ENCODE measurements at places on chromosomes 12 and 14.

DNA sequence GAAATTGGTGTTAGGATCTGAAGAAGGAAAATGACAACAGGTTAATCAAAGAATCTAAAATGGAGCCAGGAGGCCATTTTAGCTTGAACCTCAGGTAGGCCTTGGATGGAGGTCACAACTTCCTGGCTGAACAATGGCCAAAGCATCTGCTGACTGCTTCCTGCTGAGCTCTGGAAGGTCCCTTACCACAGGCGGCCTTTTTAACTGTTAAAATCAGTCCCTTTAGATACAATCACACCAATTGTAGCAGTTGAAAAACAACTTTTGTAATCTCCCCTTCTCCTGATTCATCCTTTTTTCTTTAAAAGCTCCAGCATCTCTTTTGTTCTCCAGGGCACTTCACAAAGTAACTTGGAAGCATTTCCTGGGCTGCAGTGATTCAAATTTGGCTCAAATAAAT, 388.8 kb downstream of the PDZRN4 start:
- no peak for DNase-seq

DNA sequence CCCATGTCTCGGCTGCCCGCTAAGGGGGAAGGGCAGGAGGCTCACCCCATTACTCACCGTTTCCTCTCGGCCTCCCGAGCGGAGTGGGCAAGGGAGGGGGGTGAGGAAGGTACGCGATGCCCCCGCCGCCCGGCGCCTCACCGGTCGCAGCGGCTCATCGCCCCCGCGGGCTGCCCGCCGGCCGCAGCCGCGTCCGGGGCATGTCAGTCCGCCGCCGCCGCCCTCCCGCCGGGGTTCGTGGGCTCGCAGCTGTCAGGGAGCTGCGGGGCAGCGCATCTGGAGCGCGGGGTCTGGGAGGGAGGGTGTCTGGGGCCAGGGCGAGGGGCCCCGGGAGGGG, 461 bp downstream of the SLC8A3 start:
- no peak for DNase-seq

- DNase-seq = no peak
Observed at GRCh38 chr14:100709289-100710284, 17.1 kb upstream of the DLK1 start.

- DNase-seq = no peak
Observed at GRCh38 chr12:57591782-57592325, 862 bp downstream of the PIP4K2C start.

DNA sequence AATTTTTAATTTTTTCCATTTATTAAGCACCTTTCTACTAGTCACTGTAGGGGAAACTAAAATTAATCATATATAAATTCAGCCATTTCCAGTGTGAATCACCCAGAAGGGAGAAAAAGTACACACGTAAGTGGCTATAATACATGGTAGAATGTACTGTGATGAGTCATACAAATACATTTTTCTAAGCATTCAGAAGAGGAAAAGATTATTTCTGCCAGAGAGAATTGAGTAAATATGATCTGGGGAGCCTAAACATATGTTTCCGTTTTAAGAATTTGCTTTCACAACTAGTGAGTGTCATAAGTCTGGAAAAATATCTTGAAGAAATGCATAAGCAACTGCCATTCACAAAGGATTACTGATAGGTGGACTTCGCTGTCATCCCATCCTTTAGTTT, 102.8 kb downstream of the TGFB3 start:
- no peak for DNase-seq

DNA sequence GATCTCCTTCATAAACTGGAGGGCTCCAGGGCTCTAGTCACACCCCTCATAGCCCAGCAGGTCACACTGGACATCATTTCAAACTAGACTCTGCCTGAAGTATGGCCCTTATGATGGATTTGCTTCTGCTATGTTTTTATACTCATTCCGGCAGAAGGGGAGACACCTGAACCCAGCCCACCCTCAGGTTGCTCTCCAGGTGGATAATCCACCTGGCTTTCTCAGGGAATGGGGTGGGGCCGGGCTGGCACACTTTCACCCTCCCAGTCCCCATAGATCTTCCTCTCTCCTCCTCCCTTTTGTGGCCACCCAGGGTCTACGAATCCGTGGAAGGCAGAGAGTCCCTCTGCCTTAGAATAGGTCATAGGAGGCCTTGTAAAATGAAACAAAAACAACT, 9.8 kb upstream of the KRT73 start:
- DNase-seq = no peak

DNA sequence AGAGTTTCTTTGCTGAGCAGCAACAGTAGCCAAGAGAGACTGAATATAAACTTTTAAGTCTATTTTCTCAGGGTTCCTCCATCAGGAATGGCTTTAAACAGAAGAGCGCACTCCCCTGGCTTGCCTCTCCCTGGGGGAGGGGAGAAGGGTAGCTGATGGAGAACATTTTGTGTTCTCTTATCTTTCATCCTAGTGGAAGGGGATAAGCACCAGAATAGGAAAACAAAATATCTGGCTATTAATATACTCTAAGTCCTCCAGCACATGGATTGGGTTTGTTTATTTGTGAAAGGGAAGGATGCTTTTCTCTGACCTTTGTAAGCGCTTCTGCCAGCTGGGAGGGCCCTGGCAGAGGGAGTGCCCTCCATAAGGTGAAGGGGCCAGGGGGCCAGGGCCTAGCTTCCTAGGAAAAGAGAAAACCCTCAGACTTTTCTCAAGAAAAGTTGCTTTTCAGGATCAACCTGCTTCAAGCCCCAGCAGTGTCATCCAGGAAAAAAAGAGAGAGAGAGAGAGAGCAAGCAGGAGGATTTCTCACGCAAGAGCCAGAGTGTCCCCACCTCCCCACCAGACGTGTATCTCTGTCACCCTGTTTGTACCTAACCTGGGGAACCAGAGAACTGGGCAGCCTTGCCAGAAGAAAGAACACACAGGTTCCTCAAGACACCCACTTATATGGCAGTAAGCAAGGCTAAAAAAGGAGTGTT, 34.3 kb upstream of the ATP2A2 start:
- DNase-seq = no peak

GRCh38 chr12:1007276-1007675, 16.3 kb downstream of the ERC1 start:
- no peak for DNase-seq

DNA sequence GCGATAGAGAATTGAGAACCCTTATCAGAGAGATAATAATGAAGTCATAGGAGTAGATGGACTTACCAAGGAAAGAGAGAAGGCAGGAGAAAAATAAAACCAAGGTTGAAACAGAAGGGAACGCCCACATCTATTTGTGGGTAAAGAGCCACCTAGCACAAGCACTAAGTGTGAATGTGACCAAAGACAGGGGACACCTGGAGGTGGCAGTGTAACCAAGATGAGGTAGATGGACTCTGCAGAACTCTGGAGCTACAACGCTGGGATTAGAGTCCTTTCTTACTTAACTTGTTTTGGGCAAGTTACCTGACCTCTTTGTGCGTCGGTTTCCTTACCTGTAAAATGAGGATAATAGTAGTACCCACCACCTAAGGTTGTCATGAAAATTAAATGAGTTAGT, 101.9 kb downstream of the SLC5A8 start:
- no peak for DNase-seq

DNA sequence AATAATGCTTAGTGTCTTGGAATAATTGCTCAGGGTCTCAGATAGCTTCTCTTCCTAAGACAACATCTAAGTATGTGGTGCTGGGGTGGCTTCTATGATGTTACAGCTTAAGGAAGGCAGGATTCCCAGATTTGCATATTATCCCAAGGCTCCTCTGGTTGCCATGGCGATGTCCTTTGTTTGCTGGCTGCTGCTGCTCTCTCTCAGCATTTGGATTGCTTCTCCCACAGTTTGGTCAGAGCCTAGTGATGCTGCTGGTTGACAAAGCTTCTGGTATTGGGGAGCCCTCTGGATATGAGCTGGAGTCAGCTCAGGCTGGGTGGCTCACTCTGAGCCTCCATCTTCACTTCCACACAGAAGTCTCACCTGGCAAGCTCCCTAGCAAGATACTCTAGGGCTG, 56.4 kb upstream of the FBXO33 start:
- no peak for DNase-seq

- DNase-seq = no peak
Observed at GRCh38 chr14:88695870-88696269, 96.9 kb downstream of the EML5 start.

DNA sequence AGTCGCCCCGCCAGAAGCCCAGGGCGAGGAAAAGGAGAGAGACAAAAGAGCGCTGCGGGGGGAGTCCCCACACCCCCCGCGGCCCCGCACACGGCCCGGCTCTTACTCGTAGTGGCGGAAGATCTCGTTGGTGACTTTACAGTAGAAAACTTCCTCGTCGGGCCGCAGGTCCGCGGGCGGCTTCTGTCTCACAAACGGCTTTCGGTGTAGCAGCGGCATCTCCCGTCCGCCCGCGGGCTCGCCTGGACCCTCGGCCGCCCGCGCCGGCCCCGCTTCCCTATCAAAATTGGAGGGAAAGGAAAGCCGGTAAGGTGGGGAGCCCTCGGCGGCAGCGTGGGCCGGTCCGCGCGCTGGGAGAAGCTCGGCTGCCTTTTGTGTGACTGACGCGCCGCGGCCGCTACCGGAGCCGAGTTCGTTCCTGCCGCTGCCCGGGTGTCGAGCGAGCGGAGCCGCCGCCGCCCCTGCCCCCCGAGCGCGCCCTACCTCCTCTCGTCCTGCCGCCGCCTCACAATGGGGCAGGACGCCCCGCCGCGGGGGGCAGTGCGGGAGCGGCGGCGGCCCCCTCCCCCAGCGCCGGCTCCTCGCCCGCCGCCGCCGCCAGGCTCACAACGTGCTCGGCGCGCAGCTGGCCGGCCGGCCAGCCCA, 652 bp downstream of the BAZ1A start:
- no peak for DNase-seq

DNA sequence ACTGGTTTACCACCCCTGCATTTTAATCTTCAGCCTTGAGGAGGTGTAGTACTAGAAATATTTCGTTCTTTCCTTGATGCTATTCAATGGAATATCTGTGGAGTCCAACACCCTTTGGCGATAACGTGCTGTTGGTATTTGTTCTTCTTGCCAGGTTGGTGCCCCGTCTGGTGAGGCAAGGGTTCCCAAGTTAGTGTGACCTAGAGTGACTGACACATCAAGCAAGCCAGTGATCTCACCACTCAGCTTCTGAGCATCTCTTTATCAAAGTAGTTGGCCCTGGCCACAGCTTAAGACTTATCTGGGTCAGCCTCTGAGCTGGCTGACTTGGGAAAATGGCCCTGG, 60.2 kb downstream of the PLXNC1 start:
- peak; percentile 37 for DNase-seq

GRCh38 chr14:93005838-93006237, 82.9 kb downstream of the CHGA start:
- no peak for DNase-seq

DNA sequence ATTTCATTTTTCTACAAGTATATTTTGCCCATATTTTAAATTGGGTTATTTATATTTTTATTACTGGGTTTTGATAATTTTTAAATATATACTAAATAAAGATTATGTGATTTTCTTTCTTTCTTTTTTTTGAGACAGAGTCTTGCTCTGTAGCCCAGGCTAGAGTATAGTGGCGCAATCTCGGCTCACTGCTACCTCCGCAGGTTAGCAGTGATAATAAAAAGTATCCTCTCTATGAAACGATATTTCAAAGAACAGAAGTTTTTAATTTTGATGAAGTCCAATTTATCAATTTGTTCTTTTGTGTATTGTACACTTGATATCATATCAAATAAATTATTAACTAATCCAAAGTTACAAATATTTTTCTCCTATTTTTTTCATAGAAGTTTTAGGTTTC, 47.2 kb upstream of the LDHB start:
- no peak for DNase-seq

DNA sequence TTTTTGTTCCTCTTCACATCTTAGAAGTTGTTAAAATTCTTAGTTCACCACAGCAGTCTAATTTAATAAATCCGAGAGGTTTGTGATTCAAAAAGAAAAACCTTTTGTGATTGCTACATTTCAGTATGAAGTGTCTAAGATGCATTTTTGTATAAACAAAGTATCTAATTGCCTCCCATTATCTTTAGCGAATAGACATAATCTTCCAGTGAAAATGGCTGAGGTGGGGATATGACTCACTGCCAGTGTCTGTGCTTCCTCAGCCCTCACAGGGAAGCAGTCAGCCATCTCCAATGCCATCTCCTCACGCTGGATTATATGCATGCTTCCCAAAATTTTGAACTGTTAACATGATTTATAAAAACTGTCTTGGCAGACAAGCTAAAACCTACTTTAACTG, 7.6 kb downstream of the GCH1 start:
- DNase-seq = no peak

- no peak for DNase-seq
Observed at GRCh38 chr14:100568164-100568997, 18.8 kb downstream of the BEGAIN start.

- no peak for DNase-seq
Observed at GRCh38 chr14:32934881-32935633, 3.6 kb upstream of the NPAS3 start.

DNA sequence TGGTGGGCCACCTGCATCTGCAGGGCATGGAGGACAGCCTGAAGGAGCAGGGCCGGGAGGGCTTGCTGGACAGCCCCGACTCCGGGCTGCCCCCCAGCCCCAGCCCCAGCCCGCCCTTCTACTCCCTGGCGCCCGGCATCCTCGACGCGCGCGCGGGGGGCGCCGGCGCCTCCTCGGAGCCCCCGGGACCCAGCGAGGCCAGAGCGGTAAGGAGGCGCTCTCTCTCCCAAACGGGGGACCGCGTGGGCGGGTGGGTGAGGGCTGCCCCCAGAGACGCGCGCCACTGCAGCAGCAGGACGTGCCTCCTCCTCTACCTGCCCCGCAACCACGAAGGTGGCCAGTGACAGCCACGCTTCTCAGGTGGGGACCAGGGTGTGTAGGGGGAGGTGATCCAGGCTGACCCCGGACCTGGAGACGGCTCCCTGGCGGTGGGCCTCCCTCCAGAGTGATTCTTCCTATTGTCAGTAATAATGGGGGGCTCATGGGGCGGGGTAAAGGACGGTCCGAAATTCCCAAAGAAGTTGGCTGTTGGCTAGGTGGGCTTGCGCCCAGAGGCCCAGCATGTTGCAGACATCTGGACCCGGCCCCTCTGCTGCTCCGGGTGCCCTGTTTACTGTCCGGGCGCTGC, 652 bp downstream of the RFLNA start:
- no peak for DNase-seq

- DNase-seq = no peak
Observed at GRCh38 chr12:33383503-33383902, 56.1 kb downstream of the SYT10 start.

GRCh38 chr12:56338308-56339157, at the start of gene IL23A:
Gene IL23A (plus strand): TSS chr12:56338884. CDS start chr12:56339045, 161 bp downstream.
- peak; percentile 94 for DNase-seq

DNA sequence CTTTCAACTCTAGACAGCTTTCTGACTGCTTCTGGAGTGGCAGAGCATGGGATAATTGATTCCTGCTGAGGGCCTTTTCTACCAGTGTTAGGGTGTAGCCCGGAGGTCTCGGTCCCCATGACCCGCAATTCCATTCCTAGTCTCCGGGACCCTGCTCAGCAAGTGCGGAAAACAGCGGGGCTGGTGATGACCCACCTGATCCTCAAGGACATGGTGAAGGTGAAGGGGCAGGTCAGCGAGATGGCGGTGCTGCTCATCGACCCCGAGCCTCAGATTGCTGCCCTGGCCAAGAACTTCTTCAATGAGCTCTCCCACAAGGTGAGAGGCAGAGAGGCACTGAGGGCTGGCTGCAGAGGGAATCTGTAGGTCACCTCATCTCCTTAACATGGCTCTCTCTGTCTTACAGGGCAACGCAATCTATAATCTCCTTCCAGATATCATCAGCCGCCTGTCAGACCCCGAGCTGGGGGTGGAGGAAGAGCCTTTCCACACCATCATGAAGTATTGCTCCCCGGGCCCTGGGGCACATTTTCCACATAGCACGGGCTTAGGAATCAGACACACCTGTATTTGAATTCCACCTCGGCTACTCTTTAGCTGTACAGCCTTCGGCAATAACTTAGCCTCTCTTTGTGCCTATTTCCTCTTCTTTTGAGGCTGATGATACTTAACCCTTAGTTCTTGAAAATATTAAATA, 5.6 kb upstream of the GAPDH start:
- DNase-seq = no peak

Measured in CD4-positive, alpha-beta T cell treated with Interleukin-17A for 1 hour (primary cell).